ENCODE measurements at places on chromosomes 1 and 21.

DNA sequence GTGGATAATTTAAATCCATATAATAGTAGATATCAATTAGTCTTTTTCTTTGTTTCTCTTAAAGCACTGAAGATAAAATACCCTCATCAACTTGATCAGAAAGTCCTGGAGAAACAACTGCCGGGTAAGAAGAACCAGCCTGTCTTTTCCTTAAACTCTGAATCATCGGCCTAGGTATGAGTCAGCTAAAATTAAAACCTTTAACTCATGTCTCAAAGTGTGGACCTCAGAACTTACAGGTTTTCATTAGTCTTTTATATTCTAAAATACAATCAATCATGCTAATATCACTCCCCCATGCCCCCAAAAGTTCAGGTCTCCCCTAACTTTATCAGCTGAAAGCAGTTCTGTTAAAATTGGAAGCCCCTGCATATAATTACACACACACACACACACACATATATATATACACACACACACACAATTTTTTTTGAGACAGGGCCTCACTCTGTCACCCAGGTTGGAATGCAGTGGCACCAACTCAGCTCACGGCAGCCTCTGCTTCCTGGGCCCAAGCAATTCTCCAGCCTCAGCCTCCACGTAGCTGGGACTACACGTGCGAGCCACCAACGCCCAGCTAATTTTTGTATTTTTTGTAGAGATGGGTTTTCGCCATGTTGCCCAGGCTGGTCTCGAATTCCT lies 61.3 kb downstream of the B3GALNT2 start:
- DNase-seq, result no peak

- no peak for DNase-seq
These were observed 141.1 kb upstream of the MAP1LC3C start for GRCh38 chr1:242139986-242140385.

GRCh38 chr21:32184485-32184884 lies 94.4 kb downstream of the MIS18A start:
- DNase-seq, result peak; percentile 52

DNA sequence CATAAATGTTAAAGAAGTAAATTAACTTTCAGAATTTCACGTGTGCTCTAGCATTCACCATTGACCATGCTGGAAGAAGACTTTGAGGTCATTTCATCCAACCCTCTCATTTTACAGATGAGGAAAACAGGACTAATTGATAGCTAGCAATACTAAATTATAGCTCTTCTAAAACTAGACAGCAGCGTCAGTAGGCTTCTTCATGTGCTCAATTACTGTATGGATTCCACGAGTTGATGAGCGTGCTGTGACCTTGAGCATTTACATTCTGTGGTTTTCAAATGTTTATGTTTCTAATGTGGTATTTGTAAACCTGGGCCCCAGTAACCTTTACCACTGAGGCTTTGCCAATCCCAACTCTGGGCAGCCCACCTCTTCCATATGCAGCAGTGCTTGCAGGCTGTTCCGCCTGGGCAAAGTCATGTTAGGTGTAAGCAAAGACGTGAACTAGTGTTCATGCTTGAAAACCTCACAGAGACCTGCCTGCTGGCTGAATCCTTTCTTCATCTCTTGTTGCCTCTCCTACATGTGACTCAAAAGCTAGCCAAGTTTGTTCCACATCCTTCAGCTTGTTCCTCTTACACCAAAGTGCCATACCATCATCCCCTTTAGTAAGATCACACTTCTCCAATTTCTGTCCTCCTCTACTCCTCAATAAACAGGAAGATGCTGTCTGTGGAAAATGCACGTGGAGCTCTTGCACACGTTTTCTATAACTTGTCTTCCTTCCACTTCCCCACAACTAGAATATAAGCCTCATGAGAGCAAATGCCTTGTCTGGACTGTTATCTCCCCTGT lies 17.2 kb downstream of the KCNJ15 start:
- DNase-seq, result no peak

GRCh38 chr1:159959451-159959850 lies 5.4 kb upstream of the SLAMF9 start:
- peak; percentile 89 for DNase-seq

DNA sequence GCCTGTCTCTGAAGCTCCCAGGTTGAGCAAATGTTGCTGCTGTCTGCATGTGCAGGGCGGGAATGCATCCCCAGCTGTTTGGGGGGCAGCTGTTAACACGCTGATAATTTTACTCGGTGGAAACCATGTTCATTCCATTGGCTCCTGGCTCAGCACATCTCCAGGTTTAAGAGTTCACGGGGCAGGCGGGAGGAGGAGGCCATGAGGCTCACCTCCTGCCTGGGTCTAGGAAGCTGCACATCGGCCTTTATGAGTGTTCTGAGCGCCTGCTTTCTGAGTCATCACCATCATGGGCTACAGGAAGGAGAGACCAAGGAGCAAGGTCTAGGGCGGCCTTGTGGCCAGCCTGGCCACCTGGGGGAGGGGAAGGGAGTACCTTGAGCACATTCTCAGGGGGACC lies 29.7 kb downstream of the AJAP1 start:
- peak; percentile 75 for DNase-seq

DNA sequence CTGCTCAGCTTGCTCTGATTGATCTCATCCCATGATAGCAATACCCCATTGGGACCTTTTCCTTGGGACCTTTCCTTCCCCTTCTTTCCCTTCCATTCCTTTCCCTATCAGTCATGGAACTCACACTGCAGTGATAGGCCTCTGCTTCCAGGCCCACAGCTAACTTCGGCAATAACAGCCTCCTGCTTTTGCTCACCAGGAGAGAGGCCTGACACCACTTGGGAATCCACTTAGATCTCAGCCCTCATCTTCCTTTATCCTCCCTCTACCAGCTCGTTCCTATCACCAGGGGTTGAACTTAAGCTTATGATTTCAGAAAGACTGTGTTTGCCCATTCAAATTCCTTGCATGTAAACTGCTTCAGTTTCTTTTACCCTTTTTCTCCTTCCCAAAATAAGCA lies 11.0 kb upstream of the TIPRL start:
- DNase-seq, result no peak

GRCh38 chr1:43925846-43926245 lies 7.8 kb upstream of the ARTN start:
- no peak for DNase-seq

- no peak for DNase-seq
These were observed 313.1 kb downstream of the SIPA1L2 start for GRCh38 chr1:232316864-232317263.

DNA sequence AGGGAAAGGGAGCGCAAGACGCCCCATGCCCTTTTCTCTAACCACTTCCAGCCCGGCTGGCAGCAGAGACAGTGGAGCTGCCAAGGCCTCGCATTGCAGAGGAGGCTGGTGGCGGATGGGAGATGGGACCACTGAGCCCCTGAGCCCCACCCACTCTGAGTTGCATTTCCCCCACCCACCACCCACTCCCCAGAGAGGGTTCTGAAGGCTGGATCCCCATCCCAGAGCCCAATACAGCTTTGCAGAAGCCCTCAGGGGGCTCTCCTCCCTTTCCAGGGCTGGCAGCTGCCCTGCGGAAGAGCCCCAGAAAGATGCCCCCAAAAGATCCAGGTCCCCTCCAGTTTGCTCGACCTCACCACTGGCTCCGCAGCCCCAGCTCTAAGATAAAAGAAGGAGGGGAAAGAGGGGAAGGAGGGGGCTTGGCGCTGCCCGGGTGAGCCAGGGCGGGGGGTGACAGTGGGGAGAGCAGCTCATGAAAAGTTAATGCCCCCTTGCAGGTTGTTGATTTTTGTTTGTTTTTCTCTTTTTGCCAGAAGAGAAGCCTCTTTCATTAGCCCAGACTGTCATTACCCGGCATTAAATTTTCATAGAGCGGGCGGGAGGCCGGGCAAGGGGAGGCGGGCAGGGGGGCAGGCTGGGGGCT lies 38.4 kb upstream of the CASZ1 start:
- DNase-seq, result no peak

GRCh38 chr1:58888833-58889232 lies 105.0 kb upstream of the JUN start:
- no peak for DNase-seq

- DNase-seq, result no peak
These were observed 145.9 kb upstream of the ATP1B1 start for GRCh38 chr1:168960595-168960994.

GRCh38 chr1:21770201-21770600 lies 12.7 kb downstream of the USP48 start:
- no peak for DNase-seq

- DNase-seq, result peak; percentile 39
These were observed 37.9 kb upstream of the RHOU start for GRCh38 chr1:228697207-228698016.

GRCh38 chr1:21337010-21337437 lies 46.8 kb upstream of the ECE1 start:
- no peak for DNase-seq

DNA sequence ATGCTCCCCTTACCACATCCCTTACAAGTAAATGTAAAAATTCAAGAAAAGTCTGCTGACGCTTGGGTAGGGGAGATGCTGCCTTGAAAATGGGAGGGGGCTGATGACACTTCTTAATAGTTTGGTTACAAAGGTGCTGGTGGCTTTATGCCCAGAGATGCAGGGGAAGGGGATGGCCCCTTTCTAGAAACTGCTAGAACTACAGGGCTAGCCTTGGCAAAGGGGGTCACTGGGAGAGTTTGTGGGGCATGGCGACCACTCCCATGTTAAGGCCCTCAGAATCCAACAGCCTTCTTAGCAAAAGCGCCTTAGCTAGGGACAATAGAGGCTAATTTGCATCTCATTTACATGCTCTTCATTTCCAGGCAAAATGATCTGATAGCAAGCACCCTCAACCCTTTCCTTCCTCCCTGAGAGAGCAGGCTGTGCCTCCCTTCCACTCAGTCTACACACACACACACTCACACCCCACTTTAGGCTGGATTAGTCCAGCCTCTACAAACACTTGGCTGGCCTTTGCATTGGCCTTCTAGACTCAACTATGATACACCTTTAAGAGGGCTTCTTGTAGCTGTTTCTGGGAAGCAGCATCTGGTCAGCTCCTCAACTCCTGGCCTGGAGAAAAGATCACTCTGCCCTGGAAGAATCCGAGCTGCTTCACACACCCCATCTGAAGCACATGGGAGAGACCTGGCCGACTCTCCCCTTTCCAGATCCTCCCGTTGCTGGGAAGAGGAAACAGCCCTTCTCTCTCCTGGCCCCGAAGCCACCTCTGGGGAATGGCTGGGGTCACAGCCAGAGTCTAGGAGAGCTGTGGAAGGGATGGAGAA lies 1.7 kb downstream of the SEMA6C start:
- peak; percentile 49 for DNase-seq
